Ureter (tissue), 1 donor: ENCODE measurements at places on chromosomes 6 and 20.

- no peak for DNase-seq
Observed at GRCh38 chr6:53975941-53976615, 135.2 kb upstream of the MLIP start.

- no peak for DNase-seq
Observed at GRCh38 chr6:163288915-163289314, 125.6 kb upstream of the QKI start.

GRCh38 chr6:33754222-33754621, 7.5 kb upstream of the IP6K3 start:
- no peak for DNase-seq

- DNase-seq, result no peak
Observed at GRCh38 chr6:63556369-63556768, 15.9 kb upstream of the LOC128125822 start.

DNA sequence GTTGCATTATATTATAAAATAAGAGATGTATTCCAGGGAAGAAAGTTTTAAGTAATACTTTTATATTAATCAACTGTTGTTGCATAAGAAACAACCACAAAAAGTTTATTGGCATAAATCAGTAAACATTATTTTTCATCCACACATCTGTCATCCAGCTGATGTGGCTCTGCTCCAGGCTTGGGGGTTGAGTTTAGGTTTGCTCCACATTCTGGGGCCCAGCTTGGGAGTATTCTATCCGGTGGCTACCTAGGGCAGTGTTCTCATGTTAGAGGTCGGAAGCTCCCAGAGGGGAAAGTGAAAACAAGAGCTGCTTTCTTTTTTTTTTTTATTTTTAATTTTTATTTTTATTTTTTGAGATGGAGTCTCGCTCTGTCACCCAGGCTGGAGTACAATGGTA, 728.4 kb upstream of the FLRT3 start:
- DNase-seq, result no peak

DNA sequence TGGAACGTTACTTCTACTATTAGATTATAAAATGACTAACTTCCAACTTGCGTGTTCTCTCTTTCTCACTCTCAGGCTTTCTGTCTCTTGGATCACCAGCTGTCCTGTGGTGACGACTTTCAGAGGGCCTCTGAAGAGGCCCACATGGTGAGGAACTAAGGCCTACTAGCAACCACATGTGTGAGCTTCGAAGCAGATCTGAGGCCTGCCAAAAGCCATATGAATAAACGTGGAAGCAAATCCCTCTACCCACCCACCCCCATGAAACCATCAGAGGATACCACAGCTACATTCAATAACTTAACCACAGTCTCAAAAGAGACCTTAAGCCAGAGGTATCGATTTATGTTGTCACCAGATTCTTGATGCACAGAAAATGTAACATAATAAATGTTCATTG, 13.5 kb upstream of the BMP5 start:
- DNase-seq, result no peak

GRCh38 chr20:51540580-51540979, 1.9 kb downstream of the NFATC2 start:
- DNase-seq, result no peak

- no peak for DNase-seq
Observed at GRCh38 chr6:54992789-54993188, 146.2 kb downstream of the FAM83B start.

DNA sequence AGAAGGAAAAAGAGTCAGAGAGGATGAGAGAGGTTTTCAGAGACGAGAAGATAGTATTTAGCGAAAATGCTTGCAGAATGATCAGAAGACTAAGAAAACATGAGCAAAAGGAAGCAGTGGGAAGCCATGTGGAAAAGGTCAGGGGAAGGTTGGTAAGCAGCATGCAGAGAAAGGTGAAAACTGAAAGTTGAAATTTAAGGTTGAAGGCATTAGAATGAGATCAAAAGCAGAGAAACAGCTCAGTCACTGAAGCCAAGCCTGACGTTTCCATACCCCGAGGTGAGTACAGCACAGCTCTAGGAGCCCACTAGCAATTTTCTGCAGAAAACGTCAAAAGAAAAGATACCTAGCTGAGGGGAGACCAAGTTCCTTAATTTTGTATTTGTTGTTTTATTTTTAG, 19.1 kb upstream of the TFB1M start:
- no peak for DNase-seq

DNA sequence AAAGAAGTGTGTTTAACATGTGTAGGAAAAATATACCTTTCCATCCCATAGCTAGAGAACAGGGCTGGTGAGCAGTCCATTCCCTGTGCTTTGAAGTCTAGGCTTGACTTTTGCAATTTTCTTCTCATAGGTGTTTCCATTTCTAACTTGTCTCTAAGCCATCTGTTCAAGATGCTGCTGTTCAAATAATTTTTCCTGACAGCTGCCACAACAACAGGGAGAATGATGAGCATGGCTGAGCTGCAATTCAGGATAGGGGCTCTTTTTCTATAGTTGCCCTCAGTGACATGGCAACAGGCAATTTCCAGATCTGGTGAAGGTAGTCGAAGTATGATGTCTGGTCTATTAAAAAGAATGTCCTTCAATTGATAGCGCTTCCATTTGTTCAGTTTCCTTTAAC, 103.0 kb upstream of the HS3ST5 start:
- no peak for DNase-seq

- no peak for DNase-seq
Observed at GRCh38 chr6:111624401-111625098, 18.9 kb upstream of the TRAF3IP2 start.

DNA sequence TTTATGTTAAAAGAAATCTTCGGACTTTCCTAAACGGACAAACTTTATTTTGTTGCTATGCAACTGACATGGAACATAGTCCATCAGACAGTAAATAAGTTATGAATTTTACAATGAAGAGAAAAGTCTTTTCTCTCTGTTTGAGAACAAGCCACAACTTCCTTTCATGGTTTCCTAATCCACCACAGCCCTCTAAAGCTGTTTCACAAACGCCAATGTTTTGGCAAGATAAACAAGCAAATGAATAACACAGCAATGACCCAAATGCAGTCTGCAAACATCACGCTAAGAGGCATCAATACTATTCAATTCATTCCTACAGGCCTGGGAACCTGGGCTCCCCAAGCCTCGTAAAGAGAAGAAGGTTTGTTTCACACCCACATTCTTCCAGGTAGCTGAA, 60.4 kb downstream of the HAO1 start:
- DNase-seq, result no peak
